ENCODE measurements at places on chromosomes 1 and 21. TPM values are rescaled to one million over a fixed set of nuclear protein-coding genes. Genes with fewer than 3 reads are reported as not detected.
A peak's percentile ranks its signal among the peaks of the same experiment; 100 is the strongest.

GRCh38 chr1:35043498-35043897 lies 11.8 kb upstream of the ZMYM6 start:
- DNase-seq = no peak

DNA sequence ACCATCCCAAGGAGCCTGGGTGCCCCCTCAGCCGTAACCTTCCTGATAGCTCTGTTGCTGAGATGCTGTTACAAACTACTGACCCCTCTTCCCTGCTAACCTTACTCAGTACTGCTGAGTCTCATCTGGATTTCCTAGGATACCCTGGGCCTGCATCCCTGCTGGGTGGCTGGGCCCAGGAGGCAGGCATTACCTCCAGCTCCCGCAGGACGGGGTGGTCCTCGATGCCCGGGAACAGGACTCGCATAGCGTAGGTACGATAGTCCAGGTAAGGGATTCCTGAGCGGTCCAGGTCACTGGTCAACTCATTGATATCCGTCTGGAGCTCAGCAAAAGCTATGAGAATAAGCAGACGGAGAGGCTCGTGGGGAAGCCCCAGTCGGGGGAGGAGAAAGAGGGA lies 131.9 kb upstream of the CD34 start:
- DNase-seq = no peak

GRCh38 chr1:230735447-230735846 lies 11.7 kb upstream of the CAPN9 start:
- peak; percentile 38 for DNase-seq

GRCh38 chr1:57319165-57319564 lies 104.7 kb downstream of the DAB1 start:
- no peak for DNase-seq

TCHH gene
- 0.06 TPM for total RNA-seq

GRCh38 chr1:1889847-1890505 lies 911 bp downstream of the GNB1 start:
- peak; percentile 73 for DNase-seq

GRCh38 chr1:182718311-182718710 lies 33.9 kb upstream of the RGS8 start:
- DNase-seq = no peak

DNA sequence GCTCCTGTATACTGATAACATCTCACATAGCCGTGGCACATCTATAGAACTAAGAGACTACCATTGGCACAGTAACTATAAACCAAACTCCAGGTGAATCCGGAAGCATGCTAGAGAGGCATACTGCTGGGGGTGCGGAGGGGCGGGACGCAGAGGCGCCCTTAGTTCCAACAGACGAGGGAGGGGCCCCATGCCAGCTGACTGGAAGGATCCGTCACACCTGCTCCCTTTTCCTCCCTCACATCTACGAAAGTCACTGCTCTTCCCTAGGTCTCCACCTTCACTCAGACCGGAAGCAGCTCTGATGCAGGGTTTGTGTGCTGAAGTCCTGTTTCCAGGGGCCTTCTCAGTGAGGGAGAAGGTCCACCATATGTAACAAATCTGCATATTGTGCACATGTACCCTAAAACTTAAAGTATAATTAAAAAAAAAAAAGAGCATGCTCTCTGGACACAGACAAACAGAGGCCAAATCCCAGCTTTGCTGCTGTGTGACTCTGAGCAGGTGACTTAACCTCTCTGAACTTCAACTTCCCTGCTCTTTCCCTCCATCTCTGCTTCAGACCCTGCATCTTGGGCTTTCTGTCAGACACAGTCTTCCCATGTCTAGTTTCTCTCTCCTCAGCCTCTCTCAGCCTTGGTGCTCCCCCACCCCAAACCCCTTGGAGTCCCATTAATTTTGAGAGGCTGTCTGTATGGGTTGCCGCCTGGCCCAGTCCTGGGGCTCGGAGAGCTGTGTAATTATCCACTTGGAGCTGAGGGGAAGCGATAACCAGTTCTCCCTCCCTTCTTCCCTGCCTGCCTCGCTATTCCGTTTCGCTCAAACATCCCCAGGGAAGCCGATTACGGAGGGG lies 7.8 kb upstream of the GJB5 start:
- DNase-seq = peak; percentile 45

DNA sequence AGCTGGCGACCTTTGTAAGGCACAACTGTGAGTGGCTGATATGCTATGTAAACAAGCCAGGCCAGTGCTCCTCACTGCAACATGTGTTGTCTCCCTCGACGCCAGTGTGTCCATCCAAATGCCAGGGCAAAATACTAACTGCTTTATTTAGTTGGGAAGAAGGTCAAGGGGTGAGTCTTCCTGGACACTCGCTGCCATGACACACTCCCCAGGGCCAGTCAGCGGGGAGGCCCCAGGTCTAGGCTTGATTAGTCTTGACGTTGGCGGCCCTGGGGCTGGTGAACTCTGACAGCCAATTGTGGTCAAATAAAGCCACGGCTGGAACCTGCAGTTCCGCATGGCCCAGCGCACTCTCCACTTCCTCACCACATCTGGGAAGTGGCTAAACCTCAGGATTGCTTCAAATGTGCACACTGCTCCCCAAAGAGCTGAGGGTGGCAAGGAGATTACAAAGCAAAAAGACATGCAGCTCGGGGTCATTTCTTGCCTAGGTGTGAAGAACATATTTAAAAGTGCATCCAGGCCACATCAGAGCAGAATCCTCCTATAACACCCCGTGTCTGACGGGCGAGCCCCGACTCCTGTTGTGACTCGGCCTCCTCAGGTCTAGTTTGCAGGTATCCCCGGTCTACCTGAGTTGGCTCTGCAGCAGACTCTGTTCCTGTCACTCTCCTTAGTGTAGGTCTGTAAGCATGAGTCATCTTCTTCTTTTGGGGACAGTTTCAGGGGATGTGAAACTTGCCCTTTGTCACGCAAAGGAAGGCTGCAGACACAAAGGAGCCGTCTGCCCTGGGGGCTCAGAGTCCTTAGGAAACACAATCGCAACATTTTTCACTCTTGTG lies 183.5 kb downstream of the RUNX1 start:
- peak; percentile 64 for DNase-seq

GRCh38 chr1:108130794-108131193 lies 69.3 kb downstream of the SLC25A24 start:
- no peak for DNase-seq

DISP3 gene
- 0.31 TPM for total RNA-seq

- no peak for DNase-seq
Measured at GRCh38 chr1:229440851-229441537, 7.1 kb upstream of the ACTA1 start.

CDCA8 gene
- 7.9 TPM for total RNA-seq

NBPF9 gene
- total RNA-seq = 15.6 TPM
